Activated naive CD8-positive, alpha-beta T cell treated with anti-CD3 and anti-CD28 coated beads, Interleukin-2, amount 10 ng/mL, durations not matched to agents 7 days and 5 days (primary cell): ENCODE measurements at places on chromosomes 13 and 19. TPM values are rescaled to one million over a fixed set of nuclear protein-coding genes. Genes with fewer than 3 reads are reported as not detected.

The RGCC gene
- total RNA-seq = 45.3 TPM

The ZNF99 gene
- not detected for total RNA-seq

The LRRC63 gene
- total RNA-seq = 1.5 TPM

The ZNF221 gene
- 3.7 TPM for total RNA-seq

The IL4I1 gene
- total RNA-seq = 1.4 TPM

The CYP4F12 gene
- total RNA-seq = 2.4 TPM

The SNRPD2 gene
- 520 TPM for total RNA-seq

The ZIM2 gene
- total RNA-seq = not detected

The HSPBP1 gene
- 20.3 TPM for total RNA-seq
